ENCODE measurements at places on chromosomes 12 and 14.

GRCh38 chr12:67400742-67401141 is 131.6 kb downstream of the CAND1 start:
- DNase-seq, result no peak

DNA sequence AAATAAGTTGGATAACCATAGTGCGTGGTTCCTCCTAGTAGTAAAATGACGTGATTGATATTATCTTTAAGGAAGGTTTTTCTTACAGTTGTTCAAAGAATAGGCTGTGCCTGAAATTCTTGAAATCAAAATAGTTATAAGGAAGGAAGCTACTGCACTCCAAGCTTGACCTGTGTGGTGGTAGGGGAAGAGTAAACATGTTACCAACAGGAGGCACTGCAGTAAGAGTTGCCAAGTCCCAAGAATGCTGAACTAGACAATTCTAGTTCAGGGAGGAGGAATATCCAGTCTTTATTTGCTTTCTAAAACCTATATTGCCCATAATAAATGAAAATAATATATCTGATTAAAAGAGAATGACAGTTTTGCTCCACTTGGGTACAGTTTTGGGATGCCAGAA is 764.5 kb downstream of the TMTC2 start:
- no peak for DNase-seq

DNA sequence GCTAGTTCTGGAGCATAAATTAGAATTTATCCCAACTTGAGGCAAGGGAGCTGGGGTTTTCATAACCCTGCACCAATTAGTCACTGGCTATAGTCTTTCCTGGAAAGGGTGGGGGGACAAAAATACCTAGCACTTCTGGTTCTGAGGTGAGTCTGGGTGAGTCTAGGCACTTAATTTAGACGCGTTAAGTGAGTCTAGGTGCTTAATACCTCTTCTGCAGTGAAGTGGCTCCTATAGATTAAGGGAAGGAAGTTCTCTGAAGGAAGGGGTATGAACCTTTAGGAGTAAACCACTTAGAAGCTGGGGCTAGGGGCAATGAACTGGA is 251.7 kb downstream of the EFCAB11 start:
- no peak for DNase-seq

GRCh38 chr12:76611533-76611932 is 52.0 kb upstream of the OSBPL8 start:
- DNase-seq, result no peak

- DNase-seq, result no peak
Observed at GRCh38 chr12:28611449-28611848, 421.2 kb downstream of the CCDC91 start.

DNA sequence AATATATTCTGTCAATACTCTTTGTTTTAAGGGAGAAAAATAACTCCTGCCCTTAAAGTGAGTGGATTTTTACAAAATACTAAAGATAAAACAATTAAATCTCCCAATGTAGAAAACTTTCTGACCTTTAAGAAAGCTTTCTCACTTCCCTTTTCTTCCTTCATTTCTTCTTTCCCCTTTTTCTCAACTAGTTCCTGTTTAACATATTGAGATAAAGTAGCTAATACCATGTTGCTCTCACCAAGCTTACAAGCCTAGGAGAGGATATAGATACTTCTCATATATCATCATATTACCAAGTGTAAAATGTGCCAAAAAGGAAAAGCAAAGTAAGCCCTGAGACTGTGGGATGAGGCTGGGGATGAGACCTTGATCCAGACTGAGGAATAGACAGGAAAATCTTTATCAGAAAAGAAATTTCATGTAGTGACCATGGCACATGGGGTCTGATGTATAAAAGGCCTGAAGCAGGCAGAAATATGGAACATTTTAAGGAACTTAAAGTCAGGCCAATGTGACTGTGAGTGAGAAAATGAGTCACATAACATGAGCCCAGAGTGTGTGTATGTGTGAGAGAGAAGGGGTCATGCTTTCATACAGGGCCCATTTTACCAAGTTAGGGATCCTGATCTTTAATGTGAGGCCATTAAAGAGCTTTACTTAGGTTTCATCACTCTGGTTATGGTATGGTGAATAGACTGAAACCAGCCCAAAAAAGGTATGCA is 1.6 kb upstream of the RPL10L start:
- DNase-seq, result no peak

DNA sequence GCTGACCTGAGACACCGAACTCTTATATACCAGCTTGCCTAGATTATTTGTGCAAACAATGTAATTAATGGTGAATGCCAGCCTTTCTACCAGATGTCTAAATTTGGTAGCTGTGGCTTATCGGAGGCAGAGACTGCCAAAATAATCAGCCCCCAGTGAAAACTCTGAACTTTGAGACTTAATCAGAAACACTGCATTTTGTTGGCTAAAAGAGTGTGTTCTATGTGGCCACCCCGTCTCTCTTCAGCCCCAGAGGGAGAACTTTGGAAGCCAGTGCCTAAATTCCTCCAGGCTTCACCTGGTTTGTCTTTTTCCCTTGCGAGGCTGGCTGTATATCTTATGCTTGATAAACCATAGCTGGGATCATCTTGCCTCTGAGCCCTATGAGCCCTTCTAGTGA is 90.1 kb downstream of the LMNTD1 start:
- DNase-seq, result no peak

- peak; percentile 15 for DNase-seq
Observed at GRCh38 chr12:104680070-104680469, 223.3 kb downstream of the CHST11 start.

- no peak for DNase-seq
Observed at GRCh38 chr12:18861287-18861858, 123.5 kb downstream of the CAPZA3 start.

GRCh38 chr14:95300697-95301526 is 18.8 kb downstream of the CLMN start:
- DNase-seq, result no peak

- no peak for DNase-seq
Observed at GRCh38 chr12:48038085-48038484, 33.8 kb upstream of the COL2A1 start.

DNA sequence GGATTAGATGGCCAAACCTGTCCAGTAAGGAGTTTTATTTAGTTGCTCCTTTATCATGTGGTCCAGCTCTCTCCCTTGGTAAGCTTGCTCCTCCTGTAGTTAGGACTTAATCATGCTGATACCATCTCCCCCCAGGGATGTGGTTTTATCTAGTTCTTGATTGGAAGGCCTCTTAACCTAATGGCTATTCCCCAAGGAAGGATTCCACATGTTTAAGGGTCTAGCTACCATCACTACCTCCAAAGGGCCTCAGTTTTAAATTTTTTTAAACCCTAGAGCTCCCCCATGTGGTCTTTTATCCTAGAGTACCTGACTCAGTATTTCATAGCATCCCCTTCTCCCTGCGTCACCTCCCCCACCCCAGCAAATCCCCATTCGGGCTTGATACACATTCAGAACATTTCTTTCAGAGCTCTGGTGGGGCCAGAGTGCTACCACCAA is 22.5 kb downstream of the MAP3K12 start:
- no peak for DNase-seq

DNA sequence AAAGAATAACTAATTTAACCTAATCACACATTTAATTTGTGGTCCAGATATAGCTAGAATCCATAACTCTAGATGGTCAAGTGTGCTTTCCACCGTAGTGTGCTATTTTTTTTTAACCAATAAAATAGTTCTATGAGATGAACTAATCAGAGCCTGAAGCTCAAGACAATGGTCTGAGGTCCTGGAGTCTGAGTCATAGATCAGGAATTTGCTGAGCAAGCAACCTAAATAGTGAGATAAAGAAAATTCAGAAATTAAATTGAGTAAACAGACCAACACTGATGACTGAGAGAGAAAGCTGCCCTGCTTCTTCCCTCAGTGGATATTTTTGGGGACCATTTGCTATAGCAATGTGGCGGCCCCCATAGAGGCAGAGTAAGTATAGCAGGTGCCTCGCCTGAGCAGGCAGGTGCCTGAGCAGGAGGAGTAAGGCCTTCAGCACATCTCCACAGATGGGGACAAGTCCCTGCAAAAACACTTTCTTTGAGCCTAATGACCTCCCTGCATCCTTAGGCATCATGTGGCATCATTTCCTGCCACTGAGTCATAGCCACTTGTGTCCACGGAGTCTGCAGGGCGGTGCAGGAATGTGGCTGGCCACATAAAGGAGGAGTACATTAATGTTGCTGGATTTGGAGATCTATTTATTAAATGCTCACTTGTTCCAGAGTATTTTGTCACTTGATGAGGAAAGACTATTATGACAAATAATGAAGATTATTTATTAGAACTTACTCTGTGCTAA is 13.9 kb upstream of the CLEC4E start:
- DNase-seq, result no peak

DNA sequence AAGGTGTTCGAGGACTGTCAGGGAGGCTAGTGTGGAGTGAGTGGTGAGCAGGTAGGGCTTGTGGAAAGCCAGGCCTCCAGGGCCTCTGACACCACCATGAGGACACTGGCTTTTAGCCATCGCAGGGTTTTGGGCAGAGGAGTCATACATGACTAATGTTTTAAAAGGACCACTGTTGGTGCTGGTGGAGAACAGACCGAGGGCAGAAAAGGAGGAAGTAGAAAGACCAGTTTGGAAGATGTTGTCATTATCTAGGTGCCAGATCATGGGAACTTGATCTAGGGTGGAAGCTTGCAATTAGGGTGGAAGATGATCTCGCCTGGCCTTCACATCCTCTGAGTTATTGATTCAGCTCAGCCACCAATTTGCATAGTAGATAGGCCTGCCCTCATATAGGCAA is 144.2 kb downstream of the C12orf75 start:
- DNase-seq, result no peak

- DNase-seq, result no peak
Observed at GRCh38 chr14:54440476-54440872, 700 bp downstream of the CNIH1 start.

- no peak for DNase-seq
Observed at GRCh38 chr12:123498126-123498825, 35.2 kb downstream of the RILPL1 start.

- DNase-seq, result no peak
Observed at GRCh38 chr14:53286301-53286700, 133.2 kb upstream of the DDHD1 start.

- DNase-seq, result no peak
Observed at GRCh38 chr12:132926415-132926833, 29.7 kb downstream of the ZNF605 start.

GRCh38 chr14:46140445-46140844 is 511.1 kb downstream of the RPL10L start:
- no peak for DNase-seq

GRCh38 chr12:99767809-99768208 is 120.3 kb downstream of the GARIN6 start:
- no peak for DNase-seq

DNA sequence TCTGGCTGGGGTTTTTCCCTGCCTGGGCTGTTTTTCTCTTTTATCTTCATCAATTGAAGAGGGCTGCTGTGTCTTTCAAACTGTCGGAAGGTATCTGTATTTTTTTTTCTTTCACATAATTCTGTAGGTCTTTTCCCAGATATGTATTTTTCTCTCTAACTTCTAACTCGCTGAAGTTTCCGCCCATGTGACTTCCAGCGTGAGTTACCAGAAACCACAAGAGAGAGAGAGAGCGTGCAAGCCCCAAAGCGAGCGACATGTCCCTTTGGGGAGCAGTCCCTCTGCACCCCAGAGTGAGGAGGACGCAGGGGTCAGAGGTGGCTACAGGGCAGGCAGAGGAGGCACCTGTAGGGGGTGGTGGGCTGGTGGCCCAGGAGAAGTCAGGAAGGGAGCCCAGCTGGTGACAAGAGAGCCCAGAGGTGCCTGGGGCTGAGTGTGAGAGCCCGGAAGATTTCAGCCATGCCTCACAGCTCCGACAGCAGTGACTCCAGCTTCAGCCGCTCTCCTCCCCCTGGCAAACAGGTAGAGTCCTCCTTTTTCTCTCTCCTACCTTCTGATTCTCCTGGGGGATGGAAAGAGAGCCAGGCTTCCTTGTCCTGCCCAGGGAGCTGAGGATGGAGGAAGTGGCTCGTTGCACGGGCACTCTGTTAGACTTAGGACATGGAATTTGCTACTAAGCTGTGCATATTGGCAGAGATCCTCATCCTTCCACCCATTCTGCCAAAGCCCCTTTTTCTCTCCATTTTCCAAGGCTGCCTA is at the start of gene BATF:
BATF (plus strand) TSS at position 246 of the 759 bp plus-strand sequence; CDS start at position 460, 214 bp downstream.
- no peak for DNase-seq

DNA sequence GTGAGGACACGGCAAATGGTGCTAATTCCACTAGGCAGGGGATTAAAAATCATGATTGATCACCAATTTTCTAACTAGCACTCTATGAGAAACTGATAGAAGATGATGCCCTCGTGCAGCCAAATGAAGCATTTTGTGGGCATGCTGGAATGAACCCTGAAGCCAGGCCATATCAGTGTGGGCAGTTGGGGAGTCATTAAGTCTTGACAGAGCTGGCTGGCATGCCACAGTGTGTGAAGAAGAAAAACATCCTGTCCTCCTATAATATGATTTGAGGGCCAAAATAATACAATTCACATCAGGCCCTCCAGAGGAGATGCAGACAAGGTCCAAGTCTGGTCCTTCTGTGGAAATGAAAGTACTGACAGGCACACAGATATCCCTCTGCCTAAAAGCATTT is 107.1 kb downstream of the TMTC1 start:
- no peak for DNase-seq

DNA sequence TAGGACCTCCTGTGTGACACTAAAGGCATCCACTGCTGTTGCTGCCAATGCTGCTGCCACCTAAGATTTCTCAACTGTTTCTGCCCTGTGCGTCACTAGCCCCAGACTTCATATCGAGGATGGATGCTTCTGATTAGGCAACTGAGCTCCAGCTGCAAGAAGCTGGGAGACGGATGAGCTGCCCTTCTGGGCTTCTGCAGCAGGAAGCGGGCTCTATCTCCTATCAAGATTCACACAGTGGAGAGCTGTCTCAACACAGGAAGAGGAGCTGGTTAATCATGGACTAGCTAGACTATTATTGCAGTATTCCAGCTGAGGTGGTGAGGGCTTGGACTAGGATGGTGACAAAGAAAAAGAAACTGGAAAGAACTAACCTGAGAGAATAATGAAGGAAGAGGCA is 59.2 kb upstream of the PELI2 start:
- DNase-seq, result no peak

DNA sequence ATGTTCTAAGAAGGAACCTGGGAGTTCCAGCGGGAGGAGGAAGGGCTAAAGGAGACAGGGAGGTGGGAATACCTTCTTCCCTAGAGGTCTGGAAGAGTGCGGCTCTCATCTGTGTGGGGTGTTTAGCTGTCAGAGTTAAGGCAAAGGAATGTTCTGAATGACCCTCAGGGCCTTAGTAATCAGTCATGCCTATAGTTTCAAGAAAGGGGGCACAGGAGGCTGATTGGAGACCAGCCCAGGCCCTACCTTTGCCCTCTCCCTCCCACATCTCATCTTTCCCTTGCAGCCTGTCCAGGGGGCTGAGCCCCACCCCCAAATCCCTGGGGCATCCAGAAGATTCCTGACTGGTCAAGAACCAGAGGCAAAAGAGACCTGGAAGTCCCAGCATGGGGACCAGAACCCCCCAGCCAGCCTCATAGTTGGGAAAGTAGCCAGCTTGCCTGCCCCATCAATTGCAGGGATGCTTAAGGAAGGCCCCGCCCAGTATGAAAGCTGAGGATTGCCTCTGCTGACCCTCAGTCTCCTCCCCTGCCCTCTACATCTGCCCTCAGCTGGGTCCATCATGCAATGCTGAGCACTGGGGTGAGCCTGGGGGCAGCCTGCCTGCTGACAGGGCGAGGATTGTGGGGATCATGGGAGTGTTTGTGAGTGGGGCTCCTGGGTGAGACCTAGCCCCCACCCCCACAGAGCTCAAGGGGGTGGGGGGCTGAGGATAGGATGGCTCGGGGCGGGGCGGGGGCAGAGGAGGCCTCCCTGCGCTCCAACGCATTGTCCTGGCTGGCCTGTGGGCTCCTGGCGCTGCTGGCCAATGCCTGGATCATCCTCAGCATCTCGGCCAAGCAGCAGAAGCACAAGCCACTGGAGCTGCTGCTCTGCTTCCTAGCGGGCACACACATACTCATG is 1.8 kb downstream of the GPR162 start:
- no peak for DNase-seq

- DNase-seq, result no peak
Observed at GRCh38 chr12:65367396-65367795, 88.9 kb downstream of the MSRB3 start.
